ENCODE measurements at places on chromosomes 5 and 9.

DNA sequence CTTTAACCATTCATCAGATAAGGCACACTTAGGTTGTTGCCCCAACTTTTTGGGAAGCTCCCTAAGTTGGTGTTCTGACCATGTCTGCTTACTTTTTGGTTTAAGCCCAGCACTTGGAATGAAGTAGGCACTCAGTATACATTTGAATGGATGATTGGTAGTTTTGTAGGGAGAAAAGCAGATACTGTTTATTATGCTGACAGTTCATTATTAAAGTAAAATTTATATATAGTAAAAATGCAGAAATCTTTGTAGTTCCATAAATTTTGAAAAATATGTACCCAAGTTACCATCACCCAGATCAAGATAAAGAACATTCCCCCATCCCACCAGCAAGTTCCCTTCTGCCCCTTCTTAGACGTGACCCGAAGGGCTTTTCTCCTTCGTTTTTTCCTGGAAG lies 35.4 kb downstream of the PRKACG start:
- DNase-seq: no peak

- no peak for DNase-seq
These were observed 19.7 kb upstream of the RAPGEF6 start for GRCh38 chr5:131654776-131655175.

GRCh38 chr5:163504079-163504931 lies 1.1 kb upstream of the MAT2B start:
- DNase-seq: peak; percentile 39

- DNase-seq: no peak
These were observed 680.8 kb upstream of the SEMA6A start for GRCh38 chr5:117255211-117256027.

DNA sequence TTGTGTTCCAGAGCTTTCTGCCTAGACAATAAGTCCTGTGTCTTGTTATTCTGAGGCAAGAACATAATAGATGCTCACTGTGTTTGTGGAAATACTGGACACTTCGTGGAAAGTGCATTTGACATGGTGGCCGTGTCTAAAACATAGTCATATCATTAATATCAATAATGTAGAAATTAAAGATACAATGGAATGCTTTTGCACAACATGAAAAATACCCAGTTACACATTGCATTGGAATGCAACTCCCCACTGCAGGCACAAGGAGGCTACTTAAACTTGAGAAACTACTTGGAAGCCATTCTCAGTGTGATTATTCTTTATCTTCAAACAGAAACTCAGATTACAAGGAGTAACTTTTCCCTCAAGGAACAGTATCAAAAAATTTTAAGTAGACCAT lies 145.3 kb upstream of the ZNF462 start:
- DNase-seq: no peak

DNA sequence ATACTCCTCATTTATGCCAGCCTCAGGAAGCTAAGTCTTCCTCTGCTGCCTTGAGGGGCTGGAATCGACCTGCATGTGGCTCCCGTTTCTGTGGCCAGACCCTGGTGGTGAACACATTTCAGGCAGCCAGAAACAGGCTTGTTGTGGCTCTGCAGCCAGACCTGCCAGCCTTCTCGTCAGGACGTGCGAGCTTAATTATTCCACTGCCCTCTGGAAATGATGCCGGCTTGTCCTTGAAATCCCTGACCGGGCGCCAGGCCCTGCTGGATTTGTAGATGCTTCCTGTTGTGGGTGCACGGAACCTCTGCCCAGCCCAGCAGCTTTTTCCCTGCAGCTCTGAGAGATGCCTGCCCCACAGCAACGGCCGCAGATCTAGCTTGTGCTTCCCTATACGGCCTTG lies 41.6 kb downstream of the PDZD2 start:
- no peak for DNase-seq

DNA sequence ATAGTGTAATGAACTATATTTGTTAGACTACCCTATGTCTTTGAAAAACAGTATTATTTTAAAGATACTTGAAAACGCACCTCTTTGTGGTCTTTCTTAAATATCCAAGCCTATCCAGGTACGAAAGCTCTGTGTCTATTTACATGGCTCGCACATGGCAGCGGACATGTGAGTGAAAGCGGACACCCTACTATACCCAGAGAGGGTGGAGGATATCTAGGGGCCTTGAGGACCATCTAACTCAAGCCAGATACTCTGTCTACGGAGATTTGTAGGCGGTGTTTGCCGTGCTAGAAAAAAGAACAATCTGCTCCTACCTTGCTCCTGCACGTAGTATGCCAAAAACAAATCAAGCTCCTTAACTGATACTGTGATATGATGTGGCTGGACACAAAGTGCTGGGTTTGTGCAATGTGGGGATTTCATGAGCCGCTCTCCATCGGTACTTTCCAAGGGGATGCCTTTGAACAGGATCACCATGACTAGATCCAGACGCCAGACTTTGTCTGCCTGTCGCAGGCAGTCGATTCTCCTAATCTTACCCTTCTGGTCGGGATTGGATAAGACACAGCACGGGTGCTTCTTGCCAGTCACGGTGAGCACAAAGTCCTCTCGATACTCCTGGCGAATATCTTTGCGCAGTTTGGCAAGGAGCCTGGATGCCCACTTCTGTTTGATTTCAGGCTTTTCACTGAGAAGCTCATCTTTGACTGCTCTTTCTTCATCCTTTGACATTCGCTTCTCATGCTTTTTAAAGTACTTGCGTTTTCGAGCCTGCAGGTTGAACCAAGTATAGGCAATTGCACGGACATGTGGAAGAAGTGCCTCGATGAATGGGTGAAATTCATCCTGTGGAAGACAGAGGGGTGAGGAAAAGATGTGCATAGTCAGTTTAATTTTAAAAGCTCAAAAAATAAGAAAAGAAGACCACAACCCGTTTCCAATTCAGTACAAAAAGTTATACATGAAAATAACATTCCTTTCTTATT lies 7.0 kb downstream of the NFIB start:
- no peak for DNase-seq

Measured in Jurkat, Clone E6-1 (cell line).